ENCODE measurements at places on chromosomes 6 and 20.

GRCh38 chr6:31844507-31844906 is 17.0 kb downstream of the HSPA1B start:
- no peak for DNase-seq

DNA sequence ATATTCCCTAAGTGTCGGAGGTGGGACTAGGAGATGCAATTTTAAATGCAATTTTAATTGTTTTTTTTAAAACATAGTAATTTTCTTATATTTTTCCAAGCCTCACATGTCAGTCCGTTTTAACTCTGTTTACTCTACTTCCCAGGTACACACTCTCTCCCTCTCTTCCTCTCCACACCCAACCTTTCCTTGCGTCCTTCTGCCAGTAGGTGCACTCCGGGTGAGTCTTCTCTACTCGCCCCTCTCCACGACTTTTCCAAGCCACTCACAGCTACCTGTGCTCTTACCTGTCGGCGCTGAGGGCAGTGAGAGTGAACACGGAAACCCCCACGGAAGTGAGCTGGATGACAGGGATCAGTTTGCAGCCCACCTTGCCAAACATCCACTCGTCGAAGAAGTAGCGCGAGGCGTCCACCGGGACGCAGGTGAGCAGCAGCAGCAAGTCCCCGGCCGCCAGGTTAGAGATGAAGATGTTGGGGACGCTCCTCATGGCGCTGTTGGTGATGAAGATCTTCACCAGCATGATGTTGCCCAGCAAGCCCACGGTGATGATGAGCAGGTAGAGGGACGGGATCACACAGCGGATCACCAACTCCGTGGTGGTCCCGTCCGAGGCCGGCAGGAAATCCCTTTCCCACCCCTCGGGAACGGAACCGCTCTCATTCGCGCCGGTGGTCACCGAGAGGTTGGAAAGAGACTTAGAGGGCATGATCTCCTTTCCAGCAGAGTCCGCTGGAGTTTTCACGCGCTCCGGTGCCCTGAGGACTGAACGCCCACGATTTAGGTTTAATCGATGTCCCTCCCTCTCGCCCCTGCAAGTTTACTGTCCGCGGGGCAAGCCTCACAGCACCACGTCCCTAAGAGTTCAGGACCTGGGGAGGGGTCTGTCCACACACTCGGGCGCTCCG is 44.5 kb upstream of the GJE1 start:
- DNase-seq, result no peak

DNA sequence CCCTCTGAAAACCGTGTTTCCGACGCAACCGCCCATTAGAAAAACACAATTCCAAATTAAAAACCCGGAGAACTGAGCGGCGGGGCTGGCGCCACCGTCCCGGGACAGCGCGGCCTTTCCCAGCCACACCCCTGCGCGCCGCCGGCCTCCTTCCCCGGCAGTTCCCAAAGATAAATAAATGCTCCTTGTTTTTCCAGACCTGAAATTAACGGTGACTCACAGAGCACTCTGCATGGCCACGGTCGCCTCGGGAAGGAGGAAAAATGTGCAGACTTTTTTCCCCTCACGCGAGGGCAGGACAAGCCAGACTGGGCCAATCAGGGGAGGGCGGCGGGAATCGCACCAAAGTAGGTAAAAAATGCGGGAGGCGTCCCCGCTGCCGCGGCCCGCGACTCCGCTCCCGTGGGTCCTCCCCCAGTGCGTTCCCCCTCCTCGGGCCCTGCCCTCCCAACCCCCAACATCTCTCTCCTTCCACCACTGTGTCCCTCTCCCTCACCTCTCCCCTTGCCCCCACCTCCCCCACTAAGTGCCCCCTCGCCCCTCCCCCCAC is 828 bp upstream of the DSTN start:
- DNase-seq, result no peak

DNA sequence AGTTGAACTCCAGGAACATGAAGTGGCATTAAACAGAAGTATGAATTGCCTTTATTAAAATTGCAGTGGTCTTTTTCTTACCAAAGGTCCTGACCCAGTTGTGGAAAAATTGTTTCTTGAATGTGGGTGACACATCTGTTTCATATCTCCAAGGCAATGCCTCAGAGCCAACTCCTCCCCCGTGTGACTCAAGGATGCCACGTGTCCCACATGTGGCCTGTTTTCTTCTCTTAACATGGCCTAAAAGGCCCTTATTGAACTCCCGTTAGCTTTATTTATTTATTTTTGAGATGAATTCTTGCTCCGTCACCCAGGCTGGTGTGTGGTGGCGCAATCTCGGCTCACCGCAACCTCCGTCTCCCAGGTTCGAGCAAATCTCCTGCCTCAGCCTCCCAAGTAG is 128.4 kb upstream of the ESR1 start:
- DNase-seq, result no peak

DNA sequence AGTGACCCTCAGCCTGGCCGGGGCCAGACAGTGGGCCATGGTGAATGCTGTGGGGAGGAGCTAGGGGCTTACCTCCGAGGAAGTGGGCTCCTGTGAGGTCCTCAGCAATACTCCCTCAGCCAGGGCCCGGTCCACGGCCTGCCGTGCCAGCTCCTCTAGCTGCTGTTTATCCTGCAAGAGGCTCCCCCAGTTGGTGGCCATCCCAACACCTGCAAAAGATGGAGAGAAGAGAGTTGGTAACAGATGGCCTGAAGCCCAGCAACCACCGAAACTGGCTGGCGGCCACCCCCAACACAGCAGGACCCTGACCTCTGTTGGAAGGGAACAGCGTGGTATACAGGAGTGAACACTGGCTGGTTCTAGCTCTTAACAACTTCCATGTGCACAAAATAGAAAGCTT is 4.0 kb downstream of the GSS start:
- no peak for DNase-seq

GRCh38 chr20:12203399-12203798 is 285.7 kb downstream of the BTBD3 start:
- DNase-seq, result no peak

- no peak for DNase-seq
Observed at GRCh38 chr6:110949679-110950285, 8.7 kb upstream of the GTF3C6 start.
